Common myeloid progenitor, CD34-positive (primary cell): ENCODE measurements at places on chromosomes 2 and 18.
A peak's percentile ranks its signal among the peaks of the same experiment; 100 is the strongest.

DNA sequence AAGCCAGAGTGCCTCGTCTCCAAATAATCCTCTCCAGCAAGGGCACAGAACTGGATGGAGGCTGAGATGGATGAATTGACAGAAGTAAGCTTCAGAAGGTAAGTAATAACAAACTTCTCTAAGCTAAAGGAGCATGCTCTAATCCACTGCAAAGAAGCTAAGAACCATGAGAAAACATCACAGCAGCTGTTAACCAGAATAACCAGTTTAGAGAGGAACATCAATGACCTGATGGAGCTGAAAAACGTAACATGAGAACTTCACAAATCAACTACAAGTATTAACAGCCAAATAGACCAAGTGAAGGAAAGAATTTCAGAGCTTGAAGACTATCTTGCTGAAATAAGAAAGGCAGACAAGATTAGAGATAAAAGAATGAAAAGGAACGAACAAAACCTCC lies 32.3 kb downstream of the WDPCP start:
- no peaks in the 10 kb centered on the region for H3K4me1 ChIP-seq
- H3K4me3 ChIP-seq = no peak overlapping the region
- H3K36me3 ChIP-seq = no peaks in the 10 kb centered on the region

DNA sequence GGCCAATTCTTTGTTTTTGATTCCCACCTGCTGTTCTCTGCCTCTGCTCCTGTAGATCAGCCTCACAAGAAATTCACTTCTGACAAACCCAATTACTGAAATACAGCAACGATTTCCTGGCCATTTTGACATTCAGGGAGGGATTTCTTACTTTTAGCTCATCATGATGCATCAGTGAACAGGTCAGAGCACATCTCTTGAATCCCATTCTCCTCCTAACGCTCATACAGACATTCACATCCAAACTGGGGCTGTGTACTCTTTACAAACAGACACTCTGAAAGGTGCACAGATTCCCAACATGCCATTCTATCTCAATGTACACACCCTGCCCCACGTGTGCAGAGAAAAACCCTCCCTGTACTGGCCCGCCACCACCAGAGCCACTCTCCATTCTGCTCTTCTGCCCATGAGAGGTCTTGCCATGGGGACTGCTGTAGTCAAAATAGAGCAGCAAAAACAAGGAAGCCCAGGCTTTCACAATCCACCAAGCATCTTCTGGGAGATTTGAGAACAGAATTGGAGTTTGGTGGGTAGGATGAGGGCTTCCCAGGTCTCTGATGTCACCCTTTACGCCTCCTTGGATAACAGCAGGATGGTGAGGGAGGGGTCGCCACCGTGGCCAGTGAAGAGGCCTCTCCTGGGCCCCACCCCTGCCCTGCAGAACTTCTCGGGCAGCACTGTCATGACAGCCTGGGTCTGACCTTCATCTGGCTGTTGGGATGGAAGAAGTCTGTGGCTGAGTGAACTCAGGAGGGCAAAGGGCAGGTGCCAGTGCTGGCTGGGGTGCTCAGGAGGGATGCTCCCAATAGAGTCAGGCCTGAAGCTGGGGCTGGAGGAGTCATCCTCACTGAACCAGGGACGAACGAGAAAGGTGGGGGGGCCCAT lies 41.9 kb upstream of the ZFP36L2 start:
- no peak overlapping the region for H3K4me3 ChIP-seq
- H3K27ac ChIP-seq = no peak overlapping the region
- DNase-seq = no peak
- no peaks in the 10 kb centered on the region for H3K27me3 ChIP-seq

DNA sequence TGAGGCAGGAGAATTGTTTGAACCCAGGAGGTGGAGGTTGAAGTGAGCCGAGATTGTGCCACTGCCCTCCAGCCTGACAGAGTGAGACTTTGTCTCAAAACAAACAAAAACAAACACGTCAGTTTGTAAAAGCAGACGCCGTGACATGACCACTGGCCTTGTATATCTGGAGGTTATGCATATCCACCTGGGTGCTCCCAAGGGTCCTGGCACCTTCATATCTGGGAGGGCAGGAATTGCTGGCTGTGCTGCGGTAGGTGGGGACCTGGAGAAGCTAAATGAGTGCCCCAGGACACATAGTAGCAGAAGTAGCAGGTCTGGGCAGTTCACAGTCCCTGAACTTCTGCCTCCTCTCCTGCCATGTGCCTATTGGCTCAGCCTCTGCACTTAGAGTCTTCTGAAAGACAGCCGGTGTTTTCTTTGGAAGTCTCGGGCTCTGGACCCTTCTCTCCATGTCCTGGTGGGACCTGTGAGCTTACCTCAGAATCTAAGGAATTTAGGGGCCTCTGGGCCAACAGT lies 30.9 kb upstream of the IL1R2 start:
- H3K27ac ChIP-seq = no peak overlapping the region
- DNase-seq = no peak
- no peaks in the 10 kb centered on the region for H3K36me3 ChIP-seq
- H3K4me1 ChIP-seq = no peaks in the 10 kb centered on the region
- no peak overlapping the region for H3K4me3 ChIP-seq
- H3K27me3 ChIP-seq = no peaks in the 10 kb centered on the region

- H3K4me3 ChIP-seq = peak overlapping the region; percentile 53
- peaks cover 12% of the 10 kb centered on the region for H3K27me3 ChIP-seq
- H3K4me1 ChIP-seq = peaks cover 12% of the 10 kb centered on the region
- no peak overlapping the region for H3K27ac ChIP-seq
- DNase-seq = no peak
- H3K36me3 ChIP-seq = no peaks in the 10 kb centered on the region
These were observed 36.1 kb downstream of the POMC start for GRCh38 chr2:25132299-25132635.
